ENCODE measurements at places on chromosomes 4 and X. TPM values are rescaled to one million over a fixed set of nuclear protein-coding genes. Genes with fewer than 3 reads are reported as not detected.

The SPIN4 gene
- 25.2 TPM for total RNA-seq

The CXorf65 gene
- not detected for total RNA-seq

The LUZP4 gene
- 0.33 TPM for total RNA-seq

The NR3C2 gene
- total RNA-seq = 0.22 TPM
